ENCODE measurements at places on chromosomes 7 and 10. TPM values are rescaled to one million over a fixed set of nuclear protein-coding genes. Genes with fewer than 3 reads are reported as not detected.

Gene UPK3B
- 0.49 TPM for total RNA-seq

Gene CCDC3
- 5.8 TPM for total RNA-seq

Gene KCNMA1
- 1.8 TPM for total RNA-seq

Gene COL17A1
- total RNA-seq, result not detected

Gene CCDC172
- not detected for total RNA-seq

Gene C7orf25
- total RNA-seq, result 4.9 TPM

Data from left ventricle myocardium inferior (tissue), 1 donor.